Fibroblast of skin of right quadriceps (primary cell): ENCODE measurements at places on chromosomes 11 and 22.

DNA sequence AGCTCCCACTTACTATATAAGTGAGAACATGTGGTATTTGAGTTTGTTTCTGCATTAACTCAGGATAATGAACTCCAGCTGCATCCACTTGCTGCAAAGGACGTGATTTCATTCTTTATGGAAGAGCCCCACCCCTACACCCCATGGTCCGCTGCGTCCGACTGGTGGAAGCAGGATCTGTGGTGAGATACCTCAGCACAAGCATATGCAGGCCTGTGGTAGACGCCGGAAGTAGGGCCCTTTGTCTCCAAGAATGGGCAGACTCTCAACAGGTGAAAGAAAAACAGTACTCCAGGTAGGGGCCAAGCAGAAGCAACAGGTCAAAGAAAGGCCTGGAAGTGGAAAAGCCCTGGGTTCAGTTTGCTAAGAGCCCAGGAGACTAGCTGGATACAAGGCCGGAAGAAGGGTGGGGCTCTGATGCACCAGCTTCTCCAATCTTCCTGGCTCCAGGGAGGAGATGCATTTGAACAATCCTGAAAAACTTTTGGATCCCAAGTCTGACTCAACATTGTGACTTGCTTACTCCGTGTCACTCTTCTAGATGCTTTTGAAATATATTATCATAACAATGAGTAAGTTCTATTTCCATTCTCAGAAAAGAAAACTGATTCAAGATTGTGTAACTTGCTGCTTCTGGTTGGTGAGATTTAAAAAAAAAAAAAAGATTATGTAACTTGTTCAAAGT is 30.4 kb downstream of the NEAT1 start:
- peak; percentile 94 for DNase-seq

- peak; percentile 68 for DNase-seq
These were observed 90.4 kb upstream of the BIRC3 start for GRCh38 chr11:102226702-102227490.

DNA sequence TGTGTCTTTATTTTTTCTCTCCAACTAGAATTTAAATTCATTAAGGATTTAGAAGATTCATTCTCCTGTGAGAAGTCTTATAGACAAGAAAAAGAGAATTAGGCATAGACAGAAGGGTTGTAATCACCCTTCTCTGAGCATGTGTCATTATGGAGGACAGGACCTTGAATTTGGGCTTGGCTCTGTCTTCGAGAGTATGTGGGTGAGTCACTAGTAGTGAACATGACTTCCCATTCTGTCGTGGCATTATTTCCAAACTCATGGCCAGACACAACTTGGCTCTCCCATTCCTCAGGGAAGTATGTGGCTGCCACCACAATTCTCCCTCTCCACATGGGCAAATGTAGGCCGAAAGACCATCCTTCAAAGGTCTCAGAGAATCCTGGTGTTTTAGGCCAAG is 14.3 kb upstream of the ANKK1 start:
- peak; percentile 50 for DNase-seq

- peak; percentile 99 for DNase-seq
These were observed 19.4 kb downstream of the TEAD1 start for GRCh38 chr11:12693479-12694182.

DNA sequence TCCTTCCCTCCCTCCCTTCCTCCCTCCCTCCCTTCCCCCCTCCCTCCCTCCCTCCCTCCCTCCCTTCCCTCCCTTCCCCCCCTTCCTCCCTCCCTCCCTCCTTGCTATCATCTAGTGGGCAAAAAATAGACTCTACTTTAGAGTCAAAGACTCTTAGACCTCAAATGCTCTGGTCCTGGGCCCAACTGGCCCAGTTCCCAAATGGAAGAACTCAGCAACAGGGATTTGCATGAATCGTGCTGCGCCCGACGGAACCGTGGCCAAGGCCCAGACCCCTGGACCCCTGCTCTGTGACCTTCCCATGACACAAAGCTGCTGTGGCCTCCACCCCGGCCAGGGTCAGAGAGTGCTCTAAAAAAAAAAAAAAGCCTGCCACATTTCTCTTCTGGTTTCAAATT is 97.4 kb downstream of the WNT7B start:
- no peak for DNase-seq
